ENCODE measurements at places on chromosomes 12 and 14. TPM values are rescaled to one million over a fixed set of nuclear protein-coding genes. Genes with fewer than 3 reads are reported as not detected.

GRCh38 chr12:47651368-47652254 lies 54.2 kb downstream of the RPAP3 start:
- peak; percentile 78 for DNase-seq

Gene DTX1
- not detected for total RNA-seq

Gene KRT85
- not detected for total RNA-seq

GRCh38 chr14:91885113-91885712 lies 17.9 kb upstream of the TC2N start:
- no peak for DNase-seq

DNA sequence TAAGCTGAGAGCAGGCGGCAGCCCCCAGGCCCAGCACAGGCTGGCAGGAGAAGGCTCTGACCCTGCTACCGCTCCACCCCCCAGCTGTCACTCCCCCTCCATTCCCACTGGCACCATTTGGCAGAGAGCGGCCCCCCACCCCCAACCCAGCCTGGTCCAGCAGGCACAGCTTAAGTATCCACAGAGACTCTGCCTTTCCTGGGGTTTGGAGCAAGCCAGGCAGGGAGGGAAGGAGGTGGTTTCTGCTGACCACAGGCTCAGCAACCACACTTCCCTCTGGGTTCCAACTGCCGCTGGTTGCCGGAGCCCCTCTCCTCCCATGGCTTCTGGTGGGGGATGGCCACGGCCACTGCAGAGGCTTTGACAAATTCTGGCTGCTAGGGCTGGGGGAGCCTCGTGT lies 30.5 kb upstream of the CCND2 start:
- DNase-seq, result no peak

Gene JPH4
- not detected for total RNA-seq

GRCh38 chr12:49873361-49873934 lies 30.3 kb downstream of the FAIM2 start:
- DNase-seq, result peak; percentile 33
